Inflammatory macrophage treated with lipopolysaccharide for 1 hour (primary cell): ENCODE measurements at places on chromosomes 5 and 9.

DNA sequence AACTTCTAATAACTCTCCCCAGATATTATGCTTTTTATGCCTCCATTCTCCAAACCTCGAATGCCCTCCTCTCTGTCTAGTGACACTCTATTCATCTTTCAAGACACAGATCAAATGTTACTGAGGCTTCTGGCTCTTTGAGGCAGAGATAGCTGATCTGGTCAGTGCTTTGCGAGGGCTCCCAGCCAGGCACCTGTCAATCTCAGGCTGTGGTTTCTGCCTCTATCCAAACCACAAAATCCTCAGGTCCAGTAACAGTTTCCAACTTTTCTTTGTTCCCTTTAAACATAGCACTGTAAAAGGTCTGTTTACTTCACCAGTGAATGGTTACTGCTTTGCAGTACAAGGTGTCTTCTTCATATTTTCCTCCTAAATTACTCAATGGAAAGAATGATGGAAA lies 11.5 kb upstream of the STK32A start:
- no peak for DNase-seq

- no peak for DNase-seq
Observed at GRCh38 chr9:136249877-136250559, 4.4 kb upstream of the QSOX2 start.

DNA sequence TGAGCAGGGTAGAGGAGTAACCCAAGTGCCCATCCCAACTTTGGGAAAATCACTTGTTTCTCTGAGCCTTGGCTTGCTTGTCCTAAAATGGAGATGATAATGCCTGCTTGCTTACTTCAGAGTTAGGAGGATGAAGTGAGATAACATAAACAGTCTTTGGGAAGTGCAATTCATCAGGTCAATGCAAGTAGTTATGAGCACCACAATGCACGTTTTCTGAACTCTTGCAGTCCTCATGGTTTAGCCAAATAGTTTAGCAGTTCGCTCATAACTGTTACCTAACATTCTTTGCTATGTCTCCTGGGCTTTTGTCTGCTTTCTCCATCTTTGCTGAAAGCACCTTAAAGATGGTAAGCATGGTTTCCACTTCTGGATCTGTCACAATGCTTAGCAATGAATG lies 270.0 kb downstream of the ADAMTSL1 start:
- DNase-seq: no peak

GRCh38 chr9:14398473-14398872 lies 84.5 kb upstream of the NFIB start:
- no peak for DNase-seq
